ENCODE measurements at places on chromosomes 1 and 21. TPM values are rescaled to one million over a fixed set of nuclear protein-coding genes. Genes with fewer than 3 reads are reported as not detected.

DNA sequence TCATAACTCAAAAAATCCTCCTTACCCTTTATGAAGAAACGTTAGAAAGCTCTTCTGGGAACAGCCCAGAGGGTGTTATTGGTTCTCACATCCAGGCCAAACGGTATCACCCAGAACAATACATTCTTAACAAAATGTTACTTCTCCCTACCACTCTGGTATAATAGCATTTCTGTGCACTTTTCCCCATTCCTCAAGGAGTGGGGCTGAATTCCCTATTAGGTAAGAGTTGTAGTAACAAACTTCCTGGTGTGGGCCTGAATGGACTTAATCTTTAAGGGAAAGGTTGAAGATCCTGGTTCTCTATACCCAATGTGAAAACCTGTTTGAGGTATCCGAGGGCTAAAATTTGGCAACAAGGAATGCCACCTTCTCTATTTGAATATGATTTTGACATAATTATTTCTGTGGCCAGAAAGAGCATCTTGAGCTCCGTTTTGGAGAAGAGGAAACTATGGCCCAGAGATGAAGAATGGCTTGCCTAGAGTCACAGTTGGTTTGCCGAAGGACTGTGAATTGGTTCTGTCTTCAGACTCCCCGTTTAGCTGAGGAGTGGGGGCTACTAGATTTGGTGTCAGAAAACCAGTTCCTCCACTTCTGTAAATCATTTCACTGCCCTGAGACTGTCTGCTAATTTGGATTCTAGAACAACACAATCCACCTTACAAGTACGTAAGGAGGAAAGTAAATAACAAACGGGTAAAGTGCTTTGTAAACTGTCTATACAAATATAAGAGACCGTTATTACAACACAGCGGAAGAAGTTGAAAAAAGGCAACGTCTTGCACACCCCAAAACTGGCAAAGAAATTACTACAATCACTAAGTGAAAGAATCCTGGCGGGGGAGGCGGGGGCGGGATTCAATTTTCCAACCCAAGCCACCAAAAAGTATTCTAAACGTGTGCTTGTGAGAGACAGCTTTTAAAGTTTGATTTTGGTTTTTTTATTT, 2.3 kb downstream of the ANP32E start:
- no peaks in the 10 kb centered on the region for H3K36me3 ChIP-seq
- no peaks in the 10 kb centered on the region for H3K27me3 ChIP-seq
- H3K4me1 ChIP-seq: peaks cover 13% of the 10 kb centered on the region
- H3K4me3 ChIP-seq: peak overlapping the region; percentile 92

GRCh38 chr21:34528131-34528561, 16.1 kb upstream of the KCNE1 start:
- H3K27me3 ChIP-seq: no peaks in the 10 kb centered on the region
- DNase-seq: no peak
- no peak overlapping the region for H3K4me3 ChIP-seq
- H3K4me1 ChIP-seq: peaks cover 25% of the 10 kb centered on the region
- H3K27ac ChIP-seq: peak overlapping the region; percentile 94

DNA sequence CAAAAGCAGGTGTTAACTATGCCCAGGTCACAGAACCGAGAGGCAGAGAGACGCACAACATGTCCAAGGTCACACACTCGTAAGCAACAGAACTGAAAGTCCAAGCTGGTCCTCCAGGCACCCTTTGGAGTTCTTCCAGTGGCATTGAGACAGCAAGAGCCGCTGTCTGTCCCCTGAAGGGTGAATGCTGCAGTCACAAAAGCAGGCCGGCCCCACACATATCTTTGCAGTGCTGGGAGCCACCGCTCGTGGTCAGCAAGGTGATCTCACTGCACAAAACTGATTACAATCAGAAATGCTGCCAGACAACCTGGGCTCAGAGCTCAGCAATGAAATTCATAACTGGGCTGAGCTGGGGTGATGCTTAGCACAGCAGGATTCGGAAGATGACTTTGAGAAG, 47.4 kb upstream of the RAB4A start:
- no peaks in the 10 kb centered on the region for H3K36me3 ChIP-seq
- no peaks in the 10 kb centered on the region for H3K27me3 ChIP-seq
- no peak for DNase-seq
- peaks cover 8% of the 10 kb centered on the region for H3K4me1 ChIP-seq

DNA sequence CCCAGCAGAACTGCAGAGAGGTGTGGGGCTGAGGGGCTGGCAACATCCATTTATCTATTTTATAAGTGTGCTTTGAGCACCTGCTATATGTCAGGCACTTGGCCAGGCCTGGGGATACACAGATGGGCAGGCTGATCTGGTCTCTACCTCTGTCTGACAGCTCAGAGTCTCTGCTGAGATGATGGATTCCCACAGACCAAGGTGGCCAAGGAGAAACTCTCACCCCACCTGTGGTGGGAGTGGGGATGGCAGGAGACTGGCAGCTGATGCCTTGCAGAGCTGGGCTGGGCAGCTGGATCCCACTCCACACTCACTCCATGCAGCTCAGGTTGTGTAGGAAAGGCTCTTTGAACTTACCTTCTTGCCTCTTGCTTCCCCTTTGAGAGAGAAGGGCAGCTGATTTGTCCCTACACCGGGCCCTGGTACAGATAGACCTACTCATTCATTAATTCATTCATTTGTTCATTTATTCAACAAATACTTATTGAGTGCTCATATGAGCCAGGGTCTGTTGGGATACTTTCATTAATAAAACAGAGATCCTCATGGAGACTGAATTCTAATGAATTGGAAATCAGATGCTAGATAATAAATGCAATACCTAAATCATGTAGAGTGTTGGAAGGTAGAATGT, 9.0 kb downstream of the ADORA1 start:
- H3K4me1 ChIP-seq: no peaks in the 10 kb centered on the region
- no peaks in the 10 kb centered on the region for H3K27me3 ChIP-seq

DNA sequence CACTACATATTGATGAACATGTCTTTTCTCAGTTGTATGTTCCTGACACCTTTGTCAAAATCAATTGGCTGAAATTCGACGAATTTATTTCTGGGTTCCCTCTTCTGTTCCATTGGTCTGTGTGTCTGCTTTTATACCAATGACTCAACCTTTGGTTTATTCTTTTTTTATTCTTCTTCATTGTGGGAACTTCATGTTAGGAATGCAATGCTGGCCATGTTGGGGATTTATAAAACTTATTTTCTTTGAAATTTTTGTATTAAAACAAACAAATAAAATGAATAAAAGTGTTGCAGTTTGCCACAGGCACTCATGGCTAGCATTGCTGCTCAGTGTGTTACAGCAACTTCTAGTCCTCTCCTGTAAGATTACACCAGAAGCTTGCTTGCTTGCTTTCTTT, 287.8 kb downstream of the DUSP10 start:
- no peak overlapping the region for H3K4me3 ChIP-seq
- peaks cover 18% of the 10 kb centered on the region for H3K4me1 ChIP-seq
- no peaks in the 10 kb centered on the region for H3K27me3 ChIP-seq
- no peak for DNase-seq
- H3K36me3 ChIP-seq: no peaks in the 10 kb centered on the region
- no peak overlapping the region for H3K27ac ChIP-seq

- no peak within 1 kb of the TSS for H3K4me3 ChIP-seq
- peaks cover 4% of the 10 kb centered on the region for H3K4me1 ChIP-seq
- no peak for DNase-seq
- H3K36me3 ChIP-seq: no peaks in the 10 kb centered on the region
Observed at GRCh38 chr21:44551340-44551961, at the start of gene KRTAP10-2. Gene KRTAP10-2 (minus strand): TSS chr21:44551505. CDS start chr21:44551458, 47 bp downstream.

DNA sequence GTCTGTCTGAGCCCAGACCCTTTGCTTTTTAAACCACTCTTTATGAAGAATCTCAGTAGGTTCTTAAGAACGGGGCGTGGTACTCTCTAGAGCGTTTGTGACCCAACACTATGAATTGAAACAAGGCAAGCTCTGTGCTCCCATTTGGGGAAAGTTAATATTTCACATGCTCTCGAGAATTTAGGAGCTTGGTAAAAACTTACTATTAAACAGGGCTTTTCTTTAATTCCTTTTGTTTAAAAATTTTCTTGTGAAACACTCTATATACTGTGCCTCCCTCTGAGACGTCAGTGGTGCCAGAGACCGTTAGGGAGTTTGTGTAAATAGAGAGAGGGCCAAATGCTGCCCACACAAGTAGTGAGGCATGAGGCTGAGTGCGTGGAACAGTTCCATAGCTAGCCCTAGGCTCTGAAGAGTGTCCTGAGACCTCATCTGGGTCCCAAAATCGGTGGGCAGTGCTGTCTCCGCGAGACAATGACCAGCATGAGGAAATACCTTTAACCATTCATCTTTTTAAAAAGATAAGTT, 144.7 kb downstream of the ROR1 start:
- no peaks in the 10 kb centered on the region for H3K27me3 ChIP-seq
- H3K27ac ChIP-seq: no peak overlapping the region
- H3K4me1 ChIP-seq: peaks cover 46% of the 10 kb centered on the region
- H3K36me3 ChIP-seq: no peaks in the 10 kb centered on the region

GRCh38 chr1:210541680-210542358, 213.1 kb downstream of the HHAT start:
- no peak overlapping the region for H3K4me3 ChIP-seq
- no peak for DNase-seq
- no peaks in the 10 kb centered on the region for H3K27me3 ChIP-seq
- H3K4me1 ChIP-seq: no peaks in the 10 kb centered on the region
- no peaks in the 10 kb centered on the region for H3K36me3 ChIP-seq

GRCh38 chr1:225711236-225711937, 58.5 kb upstream of the ENAH start:
- no peak overlapping the region for H3K27ac ChIP-seq
- H3K36me3 ChIP-seq: no peaks in the 10 kb centered on the region
- DNase-seq: no peak
- H3K4me1 ChIP-seq: peaks cover 9% of the 10 kb centered on the region
- H3K27me3 ChIP-seq: no peaks in the 10 kb centered on the region

DNA sequence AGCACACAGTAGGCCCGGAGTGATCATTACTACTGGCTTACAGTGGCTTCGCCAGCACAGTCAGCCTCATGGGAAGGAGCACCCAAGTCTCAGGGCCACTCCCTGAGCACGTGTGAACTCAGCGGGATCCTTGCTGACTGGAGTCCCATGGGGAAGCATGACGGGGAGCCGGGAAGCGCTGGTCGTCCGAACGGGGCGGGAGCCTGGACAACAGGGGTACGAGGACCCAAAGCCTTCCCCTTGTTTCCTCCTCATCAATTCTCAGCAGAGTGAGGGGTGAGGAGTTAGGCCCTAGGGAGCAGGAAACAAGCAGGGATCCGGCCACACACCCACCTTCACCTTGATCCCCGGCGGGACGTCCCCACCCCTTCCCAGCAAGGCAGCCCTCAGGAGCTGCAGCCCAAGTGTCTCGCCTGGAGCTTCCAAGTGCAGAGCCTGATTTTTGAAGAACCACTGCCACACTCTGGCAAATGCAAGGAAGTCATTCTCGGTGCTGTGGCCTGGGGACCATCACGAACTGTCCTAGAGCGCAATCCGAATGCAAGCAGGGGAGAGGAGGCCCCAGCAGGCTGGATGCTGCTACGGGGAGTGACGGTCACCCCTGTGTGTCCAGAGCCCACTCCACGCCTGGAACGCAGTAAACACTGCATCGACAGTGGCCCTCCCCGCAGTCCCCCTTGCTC, 35.5 kb downstream of the TOMM20 start:
- H3K4me1 ChIP-seq: peaks cover 20% of the 10 kb centered on the region
- no peaks in the 10 kb centered on the region for H3K27me3 ChIP-seq
- no peak for DNase-seq
- no peak overlapping the region for H3K27ac ChIP-seq
- peak overlapping the region; percentile 17 for H3K4me3 ChIP-seq
- no peaks in the 10 kb centered on the region for H3K36me3 ChIP-seq

- peak overlapping the region; percentile 80 for H3K27ac ChIP-seq
- no peaks in the 10 kb centered on the region for H3K27me3 ChIP-seq
- no peak overlapping the region for H3K4me3 ChIP-seq
- no peaks in the 10 kb centered on the region for H3K36me3 ChIP-seq
- H3K4me1 ChIP-seq: no peaks in the 10 kb centered on the region
Observed at GRCh38 chr1:204417074-204417997, 5.7 kb upstream of the PPP1R15B start.

GRCh38 chr21:32007456-32007855, 134.6 kb downstream of the HUNK start:
- no peak overlapping the region for H3K4me3 ChIP-seq
- H3K36me3 ChIP-seq: no peaks in the 10 kb centered on the region
- no peak for DNase-seq
- no peaks in the 10 kb centered on the region for H3K27me3 ChIP-seq

DNA sequence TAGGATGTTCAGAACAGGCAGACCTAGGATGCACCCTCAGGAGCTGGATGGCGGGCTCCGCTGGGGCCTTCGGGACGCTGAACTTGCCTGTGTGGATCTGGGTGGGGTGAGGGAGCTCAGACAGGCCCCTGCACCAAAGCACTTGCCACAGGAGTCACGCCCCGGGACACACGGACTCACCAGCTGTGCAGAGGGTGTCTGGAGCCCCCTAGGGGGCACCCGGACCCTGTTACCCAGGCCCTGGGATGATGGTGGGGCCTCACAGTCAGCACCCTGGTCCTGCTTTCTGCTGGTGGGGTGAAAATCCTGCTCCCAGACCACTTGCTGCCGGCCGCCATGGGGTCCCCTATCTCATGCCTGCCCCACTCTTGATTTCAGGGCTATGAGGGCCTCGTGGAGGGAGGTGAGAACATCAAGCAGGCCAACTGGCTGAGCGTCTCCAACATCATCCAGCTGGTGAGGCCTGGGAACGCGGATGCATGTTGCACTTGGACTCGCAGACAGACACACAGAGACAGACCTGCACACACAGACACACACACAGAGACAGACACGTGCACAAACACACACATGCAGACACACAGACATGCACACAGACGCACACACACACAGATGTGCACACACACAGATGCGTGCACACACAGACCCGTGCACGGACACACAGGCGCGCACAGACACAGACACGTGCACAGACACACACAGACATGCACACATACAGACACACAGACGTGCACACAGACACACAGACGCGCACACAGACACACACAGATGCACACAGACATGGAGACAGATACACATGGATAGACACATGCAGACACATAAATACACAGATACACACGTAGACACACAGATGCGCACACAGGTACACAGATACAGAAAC, 11.0 kb downstream of the PFKL start:
- no peak overlapping the region for H3K27ac ChIP-seq
- DNase-seq: no peak
- H3K36me3 ChIP-seq: peaks cover 71% of the 10 kb centered on the region
- H3K4me1 ChIP-seq: peaks cover 5% of the 10 kb centered on the region
- H3K4me3 ChIP-seq: no peak overlapping the region

DNA sequence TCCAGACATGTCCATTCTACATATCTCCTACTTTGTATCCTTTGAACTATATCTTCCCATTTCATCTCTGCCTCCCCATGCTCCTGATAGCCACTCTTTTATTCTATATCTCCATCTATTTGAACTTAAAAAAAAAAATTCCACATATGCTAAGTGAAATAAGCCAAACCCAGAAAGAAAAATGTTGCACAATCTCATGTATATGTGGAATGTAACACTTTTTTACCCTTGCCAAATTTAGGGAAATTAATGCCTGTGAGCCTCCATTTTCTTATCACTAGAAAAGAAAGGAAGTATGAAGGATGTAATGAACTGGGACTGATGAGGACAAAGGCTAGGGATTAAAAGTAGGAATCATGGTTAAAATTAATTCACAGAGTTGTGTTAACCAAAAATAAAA, 53.5 kb downstream of the RGS13 start:
- DNase-seq: no peak
- no peak overlapping the region for H3K27ac ChIP-seq
- H3K4me1 ChIP-seq: no peaks in the 10 kb centered on the region
- H3K36me3 ChIP-seq: no peaks in the 10 kb centered on the region
- no peak overlapping the region for H3K4me3 ChIP-seq

The SLAMF9 gene
- not detected for total RNA-seq

The S100A7A gene
- not detected for total RNA-seq

The RIMKLA gene
- total RNA-seq: 3.1 TPM

The PLEKHM2 gene
- 28.6 TPM for total RNA-seq

The IGSF9 gene
- total RNA-seq: not detected

The KRTAP11-1 gene
- total RNA-seq: not detected

The C1orf53 gene
- total RNA-seq: not detected

The TNNI3K gene
- total RNA-seq: 1.6 TPM

The LYST gene
- total RNA-seq: 53.2 TPM
